Naive thymus-derived CD4-positive, alpha-beta T cell (primary cell): ENCODE measurements at places on chromosomes 5 and 9. TPM values are rescaled to one million over a fixed set of nuclear protein-coding genes. Genes with fewer than 3 reads are reported as not detected.

NOXA1 gene
- total RNA-seq = 11.1 TPM

CREBRF gene
- total RNA-seq = 104 TPM

CSF1R gene
- 0.36 TPM in 1 of 2 replicates, not detected in the other for total RNA-seq

CCDC152 gene
- total RNA-seq = 1.7 TPM

DNA sequence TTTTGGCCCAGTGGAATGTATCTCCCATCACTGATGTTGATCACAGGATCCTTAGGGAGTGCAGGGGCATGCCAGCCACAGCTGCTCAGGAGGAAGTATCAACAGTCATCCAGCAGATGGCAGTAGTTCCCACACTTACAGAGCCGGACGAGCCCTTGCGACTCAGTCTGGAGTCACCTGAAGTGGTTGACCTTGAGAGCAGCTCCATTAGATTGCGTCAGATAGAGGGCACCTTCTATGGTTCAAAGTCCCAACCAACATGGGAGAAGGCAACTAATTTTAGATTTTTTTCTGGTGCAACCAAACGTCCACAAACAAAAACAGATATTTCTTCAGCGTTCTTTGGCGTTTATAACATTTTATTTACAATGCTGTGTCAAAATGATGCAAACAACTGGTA is 124.5 kb downstream of the EGFLAM start:
- DNase-seq = peak; percentile 50

GRCh38 chr5:38749861-38750260 is 96.0 kb upstream of the OSMR start:
- no peak for DNase-seq

DNA sequence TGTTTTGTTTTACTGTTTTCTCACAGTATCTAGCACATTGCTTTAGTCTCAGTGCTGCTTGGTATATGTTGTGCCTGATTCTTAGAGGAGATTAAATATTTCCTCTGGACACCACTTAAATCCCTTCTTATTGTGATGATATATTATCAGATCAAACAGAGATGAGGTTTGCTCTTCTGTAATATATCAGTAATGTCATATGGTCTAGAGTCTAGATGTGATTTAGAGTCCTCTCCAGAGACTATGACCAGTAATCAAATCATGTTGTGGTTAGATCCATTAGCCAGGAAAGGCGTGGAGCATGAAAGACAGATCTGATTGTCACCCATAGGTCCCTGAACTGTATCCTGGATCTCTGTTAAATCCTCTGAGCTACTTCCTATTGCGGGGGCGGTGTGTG is 24.4 kb downstream of the CAMK4 start:
- no peak for DNase-seq

DNA sequence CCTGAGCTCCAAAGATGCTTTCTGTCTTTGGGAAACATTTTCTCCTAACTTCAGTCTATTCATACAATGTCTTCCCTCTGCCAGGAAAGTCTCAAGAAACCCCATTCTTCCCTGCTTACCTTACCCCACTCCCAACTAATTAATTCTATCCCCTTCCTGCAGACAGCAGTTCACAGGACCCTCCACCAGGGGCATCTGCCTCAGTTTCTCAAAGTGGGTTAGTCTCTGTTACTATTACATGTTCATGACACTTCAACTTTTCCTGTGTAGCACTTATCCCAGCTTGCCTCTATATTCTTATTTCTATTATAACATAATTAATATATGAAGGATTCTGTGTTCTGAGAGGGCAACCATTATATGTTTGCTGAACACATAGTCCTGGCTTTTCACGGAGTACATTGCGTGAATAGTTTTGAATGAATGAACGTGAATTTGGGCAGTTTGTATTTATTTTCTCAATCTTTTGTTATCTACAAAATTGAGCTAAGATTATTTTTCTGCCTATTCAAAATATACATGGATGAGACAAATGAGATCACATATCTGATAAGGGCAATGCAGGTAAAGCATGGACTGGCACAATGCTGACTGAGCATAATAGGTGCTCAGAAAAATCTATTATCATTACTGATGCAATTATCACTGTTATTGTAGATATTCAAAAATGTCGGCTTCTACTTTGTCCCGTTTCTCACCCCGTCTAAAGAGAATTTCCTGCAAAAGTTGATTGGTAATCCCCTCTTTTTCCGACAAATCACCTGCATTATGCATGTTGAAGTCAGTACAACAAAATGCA is 341.1 kb downstream of the BRINP1 start:
- DNase-seq = no peak

DNA sequence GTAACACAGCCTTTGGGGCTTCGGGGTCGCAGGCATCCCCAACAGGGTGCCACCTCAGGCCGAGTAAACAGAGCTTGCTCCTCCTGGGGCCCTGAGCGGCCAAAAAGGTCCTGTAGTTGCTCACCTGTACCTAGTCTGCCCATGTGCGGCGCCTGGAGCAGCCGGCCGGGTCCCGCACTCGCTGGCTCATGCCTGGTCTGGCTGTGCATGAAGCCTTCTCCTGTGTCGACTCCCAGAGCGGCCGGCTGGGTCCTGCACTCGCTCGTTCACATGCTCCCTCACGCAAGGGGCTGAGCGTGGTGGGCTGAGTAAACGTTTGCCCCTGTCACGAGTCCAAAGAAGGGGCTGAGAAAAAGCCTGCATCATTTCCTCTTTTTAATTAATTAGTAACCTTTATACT is 162.4 kb upstream of the TUT7 start:
- no peak for DNase-seq

DNA sequence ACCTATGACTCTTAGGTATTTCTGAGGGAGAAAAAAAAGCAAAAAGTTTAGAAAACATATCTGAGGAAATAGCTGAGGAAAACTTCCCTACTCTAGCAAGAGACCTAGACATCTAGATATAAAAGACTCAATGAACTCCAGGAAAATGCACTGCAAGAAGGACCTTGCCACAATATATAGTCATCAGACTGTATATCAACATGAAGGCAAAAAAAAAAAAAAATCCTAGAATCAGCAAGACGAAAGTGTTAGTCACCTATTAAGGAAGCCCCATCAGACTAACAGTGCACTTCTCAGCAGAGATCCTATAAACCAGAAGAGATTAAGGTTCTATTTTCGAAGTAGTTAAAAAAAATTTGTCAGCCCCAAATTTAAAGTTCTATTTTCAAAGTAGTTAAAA is 166.2 kb downstream of the TMEM38B start:
- no peak for DNase-seq

- no peak for DNase-seq
Observed at GRCh38 chr5:179128976-179129375, 68.8 kb downstream of the ZNF354C start.

GRCh38 chr9:136511670-136512592 is 29.1 kb upstream of the SEC16A start:
- no peak for DNase-seq

- DNase-seq = no peak
Observed at GRCh38 chr5:79840084-79840990, 150.7 kb downstream of the CMYA5 start.

GRCh38 chr5:165101709-165102108 is 1596.3 kb downstream of the MAT2B start:
- DNase-seq = no peak

DNA sequence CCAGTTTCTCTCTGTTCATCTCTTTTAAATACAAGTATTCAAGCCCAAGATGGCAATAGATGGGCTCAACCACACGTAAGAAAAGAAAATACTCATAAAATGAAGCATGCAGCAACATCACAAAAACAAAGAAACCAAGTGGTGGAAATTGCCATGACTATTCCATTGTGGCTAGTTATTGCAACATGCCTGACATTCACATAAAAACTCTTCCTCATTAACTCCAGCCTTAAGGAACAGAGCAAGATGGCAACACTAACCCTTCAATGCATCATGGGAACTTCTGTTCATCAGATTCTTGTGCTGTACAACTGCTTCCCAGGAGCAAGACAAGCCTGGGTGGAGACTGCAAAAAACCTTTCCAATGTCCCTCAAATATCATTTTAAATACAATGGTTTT is 1.4 kb upstream of the GLIS3 start:
- DNase-seq = no peak

- DNase-seq = no peak
Observed at GRCh38 chr5:158385982-158386381, 527.0 kb upstream of the CLINT1 start.

GRCh38 chr9:38037981-38038306 is 31.1 kb downstream of the SHB start:
- no peak for DNase-seq

DNA sequence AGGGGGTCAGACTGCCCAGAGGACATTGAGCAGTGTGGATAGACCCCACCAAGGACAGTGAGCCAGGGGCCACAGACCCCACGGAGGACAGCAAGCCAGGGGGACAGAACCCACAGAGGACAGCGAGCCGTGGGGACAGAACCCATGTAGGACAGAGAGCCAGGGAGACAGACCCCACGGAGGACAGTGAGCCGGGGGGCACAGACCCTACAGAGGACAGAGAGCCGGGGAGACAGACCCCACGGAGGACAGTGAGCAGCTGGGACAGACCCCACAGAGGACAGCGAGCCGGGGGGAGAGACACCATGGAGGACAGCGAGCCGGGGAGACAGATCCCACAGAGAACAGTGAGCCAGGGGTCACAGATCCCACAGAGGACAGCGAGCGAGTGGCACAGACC is 3.4 kb upstream of the ZDHHC11 start:
- no peak for DNase-seq

DNA sequence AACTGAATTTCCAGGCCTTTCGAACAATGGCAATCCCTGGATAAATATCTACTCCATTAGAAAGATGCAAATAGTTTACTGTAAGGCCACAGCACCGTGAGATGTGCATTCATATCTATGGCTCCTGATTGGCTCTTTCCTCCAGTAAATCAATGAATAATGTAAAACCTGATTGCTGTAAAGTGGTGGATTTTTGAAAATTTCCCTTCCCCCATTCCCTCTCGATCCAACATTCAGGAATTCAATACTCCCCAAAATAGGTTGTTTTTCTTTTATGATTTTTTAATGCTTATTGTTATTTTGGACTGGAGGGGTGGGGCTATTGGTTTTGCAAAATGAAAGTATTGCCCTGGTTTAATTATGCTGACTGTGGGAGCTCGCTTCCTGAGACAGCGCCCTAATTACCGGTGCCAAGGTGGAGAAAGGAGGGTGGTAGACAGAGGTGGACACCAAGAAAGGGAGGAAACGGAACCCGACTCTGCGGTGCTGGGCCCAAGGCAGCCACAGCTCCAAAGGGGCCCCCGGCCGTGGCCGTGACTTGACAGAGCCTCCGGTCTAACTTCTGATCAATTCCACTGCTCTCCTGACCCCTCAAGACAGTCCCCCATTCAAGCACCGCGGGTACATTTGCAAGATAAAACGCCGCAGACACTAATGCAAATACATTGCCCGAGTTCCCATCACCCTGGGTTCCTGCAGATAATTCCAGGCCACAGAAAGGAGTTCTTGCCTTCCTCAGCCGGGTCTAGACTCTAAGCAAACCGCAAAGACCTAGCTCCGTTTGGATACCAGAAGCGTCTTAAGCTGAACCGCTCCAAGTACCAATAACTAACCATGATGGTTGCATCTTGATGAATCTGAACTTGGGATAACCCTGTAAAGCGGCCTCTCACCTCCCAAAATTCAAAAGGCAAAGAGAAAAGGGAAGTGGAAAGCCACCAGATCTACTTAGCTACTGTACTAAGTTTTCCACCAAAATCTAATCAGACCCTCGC is 211.2 kb downstream of the MEF2C start:
- no peak for DNase-seq

- DNase-seq = no peak
Observed at GRCh38 chr5:144463481-144464223, 293.0 kb downstream of the KCTD16 start.
